Activated gamma-delta T cell treated with Interleukin-2 at 50 U/mL for 16 hours (primary cell): ENCODE measurements at places on chromosomes 6 and 20.

DNA sequence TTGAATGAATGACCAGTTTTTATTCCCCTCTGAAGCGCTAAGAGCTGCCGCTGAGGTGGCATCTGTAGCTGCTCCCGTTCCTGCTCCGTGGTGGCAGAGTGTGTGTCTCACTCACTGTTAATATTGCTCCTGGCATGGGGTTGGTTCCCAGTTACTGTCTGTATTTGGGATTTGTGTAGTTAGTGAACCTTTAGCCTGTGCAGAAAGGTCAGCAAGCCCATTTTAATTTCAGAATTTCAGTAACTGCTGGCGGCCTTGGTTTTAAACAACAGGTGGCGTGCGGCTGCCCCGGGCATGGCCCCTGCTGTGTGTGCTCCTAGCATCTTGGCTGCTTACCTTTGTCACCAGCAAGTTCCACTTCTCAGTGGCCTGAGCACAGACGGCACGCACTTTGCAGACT lies 54.1 kb upstream of the SLC22A1 start:
- DNase-seq = no peak

DNA sequence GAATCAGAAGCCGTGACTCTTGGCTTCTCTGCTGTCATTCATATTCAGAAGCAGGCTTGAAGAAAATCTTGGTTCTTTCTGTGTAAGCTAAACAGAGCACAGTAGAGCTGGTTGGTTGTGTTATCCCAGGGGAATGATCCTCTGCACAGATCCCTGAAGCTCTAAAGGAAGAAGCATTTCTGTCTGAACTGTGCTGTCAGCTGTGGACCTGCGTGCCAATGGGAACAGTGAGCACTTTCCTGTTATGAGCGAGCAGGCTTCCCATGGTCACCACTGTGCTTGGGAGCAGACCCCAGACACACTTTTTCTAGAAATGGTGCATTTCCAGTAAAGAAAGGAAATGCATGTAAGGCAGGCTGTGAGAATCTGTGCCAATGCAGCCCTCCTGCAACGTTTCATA lies 490.2 kb downstream of the EPM2A start:
- no peak for DNase-seq

- no peak for DNase-seq
These were observed 230.7 kb upstream of the MARCKS start for GRCh38 chr6:113626475-113626874.

DNA sequence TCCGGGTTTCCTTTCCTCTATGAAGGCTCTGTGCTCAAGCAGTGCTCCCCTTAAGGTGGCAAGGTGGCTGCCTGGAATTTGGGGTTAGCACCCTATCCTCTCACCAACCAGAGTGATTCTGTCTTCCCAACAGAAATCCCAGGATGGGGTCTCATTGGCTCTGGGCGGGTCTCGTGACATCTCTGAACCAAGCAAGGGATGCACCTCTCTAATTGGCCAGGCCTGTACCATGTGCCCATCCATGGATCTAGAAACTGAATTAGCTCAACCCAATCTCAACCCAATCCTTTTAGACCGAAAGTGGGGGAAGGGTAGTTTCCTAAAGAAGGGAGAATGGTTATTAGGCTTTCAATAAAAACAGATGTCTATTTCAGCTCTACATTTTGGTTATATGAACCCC lies 17.6 kb upstream of the MBOAT1 start:
- DNase-seq = no peak

DNA sequence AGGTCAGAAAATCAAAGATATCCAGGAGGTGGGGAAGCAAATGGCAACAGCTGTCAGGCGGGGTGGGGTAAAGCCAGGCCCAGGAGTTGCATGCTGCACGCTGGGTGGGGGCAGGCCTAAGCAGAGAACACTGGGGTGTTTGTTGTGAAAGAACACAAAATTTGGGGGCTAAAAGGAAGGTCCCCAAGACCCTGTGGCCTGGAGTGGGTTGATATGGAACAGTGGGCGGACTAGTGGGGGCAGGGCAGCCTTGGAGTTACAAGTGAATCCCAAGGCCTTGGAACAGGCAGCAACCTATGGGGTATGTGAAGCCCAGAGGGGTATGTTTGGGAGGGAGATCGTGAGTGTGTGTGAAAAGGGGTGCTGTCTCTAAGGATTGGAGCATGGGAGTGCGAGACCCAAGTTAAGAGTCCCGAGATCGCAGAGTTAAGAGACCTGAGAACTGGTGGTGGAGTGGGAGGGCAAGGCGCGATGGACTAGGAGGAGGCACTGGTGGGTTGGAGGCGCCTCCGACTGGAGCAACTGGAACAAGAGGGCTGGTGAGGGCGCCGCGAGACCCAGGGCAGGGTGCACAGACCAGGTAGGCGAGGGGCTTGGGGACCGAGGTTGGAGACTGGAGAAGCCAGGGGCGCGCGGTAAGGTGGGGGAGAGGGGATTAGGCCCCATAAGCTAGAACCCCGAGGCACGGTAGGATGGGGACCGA lies 658 bp downstream of the CUL7 start:
- DNase-seq = no peak

DNA sequence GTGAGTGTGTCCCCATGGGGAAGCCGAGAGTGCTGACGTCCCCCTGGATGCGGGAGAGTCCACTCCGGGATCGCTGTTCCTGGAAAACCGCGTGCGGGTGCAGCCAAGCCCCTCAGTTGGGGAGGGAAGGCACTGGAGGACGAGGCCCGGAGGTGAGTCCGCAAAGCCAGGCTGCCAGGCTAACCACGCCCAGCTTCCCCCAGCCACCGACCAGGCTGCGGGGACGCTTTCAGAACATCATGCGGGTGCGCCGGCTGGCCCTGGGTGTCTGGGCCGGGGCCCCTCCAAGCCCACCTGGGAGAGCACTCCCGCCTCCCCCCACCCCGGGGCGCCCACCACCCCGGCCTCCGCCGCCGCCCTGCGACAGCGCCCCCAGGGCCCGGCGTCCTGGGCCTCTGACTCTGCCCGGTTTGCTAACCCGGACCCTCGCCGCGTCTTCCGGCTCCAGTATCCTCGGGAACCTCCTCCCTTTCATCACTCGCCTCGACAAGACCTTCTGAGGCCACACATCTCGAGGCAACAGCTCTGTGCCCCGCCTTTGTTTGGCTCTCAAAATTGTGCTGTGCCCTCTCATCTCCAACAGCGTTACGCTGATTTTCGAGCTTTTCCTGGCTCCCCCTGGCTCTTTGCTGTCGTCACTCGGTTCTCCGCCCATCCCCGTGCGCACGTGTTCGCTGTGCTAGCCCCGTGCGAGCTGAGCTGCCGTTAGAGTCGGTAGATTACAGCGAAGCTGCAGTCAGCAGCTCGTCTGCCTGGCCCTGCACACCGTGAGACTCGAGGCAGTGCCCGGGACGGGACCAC lies 47.1 kb upstream of the ENTPD6 start:
- peak; percentile 51 for DNase-seq

GRCh38 chr6:47094241-47094925 lies 52.3 kb upstream of the ADGRF1 start:
- no peak for DNase-seq

- DNase-seq = no peak
These were observed 172.3 kb downstream of the OGFRL1 start for GRCh38 chr6:71460933-71461332.

- no peak for DNase-seq
These were observed 39.0 kb upstream of the PTPN1 start for GRCh38 chr20:50471231-50471630.

DNA sequence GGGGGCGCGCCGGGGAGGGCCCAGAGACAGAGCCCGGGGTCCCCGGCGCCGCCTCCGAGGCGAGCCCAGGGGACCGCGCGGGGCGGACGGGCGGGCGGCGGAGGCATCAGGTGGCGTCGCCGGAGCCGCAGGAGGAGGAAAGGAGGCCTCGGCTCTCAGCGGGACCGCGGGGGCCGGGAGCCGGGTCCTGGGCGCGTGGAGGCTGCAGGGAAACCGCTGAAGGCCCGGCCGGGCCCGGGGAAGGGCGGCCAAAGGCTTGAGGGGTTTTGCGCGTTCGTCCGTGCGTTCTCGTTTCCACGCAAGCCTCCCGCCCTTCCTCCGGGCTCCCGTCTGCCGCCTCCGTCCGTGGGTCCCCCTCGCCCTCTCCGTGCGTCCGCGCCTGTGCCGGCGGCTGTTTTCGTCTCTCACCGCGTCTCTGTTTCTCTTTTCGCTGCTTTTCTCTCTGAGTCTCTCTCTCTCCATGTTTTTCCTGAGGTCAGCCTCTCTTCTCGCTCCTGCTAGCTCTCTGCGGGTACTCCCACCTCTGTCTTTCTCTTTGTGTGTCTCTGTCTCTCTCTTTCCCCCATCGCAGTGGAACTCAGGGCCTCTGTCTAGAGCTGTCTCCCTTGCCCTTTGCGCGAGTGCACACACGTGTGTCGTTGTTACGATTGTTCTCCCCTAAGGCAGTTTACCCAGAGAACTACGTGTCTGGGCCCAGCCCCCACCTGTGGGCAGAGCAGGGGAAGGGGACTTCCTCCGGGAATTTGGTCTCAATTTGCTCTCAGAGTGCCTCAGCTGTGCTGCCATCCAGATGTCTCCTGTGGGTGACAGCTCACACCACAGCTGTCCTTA lies 2.1 kb downstream of the IRF4 start:
- no peak for DNase-seq

DNA sequence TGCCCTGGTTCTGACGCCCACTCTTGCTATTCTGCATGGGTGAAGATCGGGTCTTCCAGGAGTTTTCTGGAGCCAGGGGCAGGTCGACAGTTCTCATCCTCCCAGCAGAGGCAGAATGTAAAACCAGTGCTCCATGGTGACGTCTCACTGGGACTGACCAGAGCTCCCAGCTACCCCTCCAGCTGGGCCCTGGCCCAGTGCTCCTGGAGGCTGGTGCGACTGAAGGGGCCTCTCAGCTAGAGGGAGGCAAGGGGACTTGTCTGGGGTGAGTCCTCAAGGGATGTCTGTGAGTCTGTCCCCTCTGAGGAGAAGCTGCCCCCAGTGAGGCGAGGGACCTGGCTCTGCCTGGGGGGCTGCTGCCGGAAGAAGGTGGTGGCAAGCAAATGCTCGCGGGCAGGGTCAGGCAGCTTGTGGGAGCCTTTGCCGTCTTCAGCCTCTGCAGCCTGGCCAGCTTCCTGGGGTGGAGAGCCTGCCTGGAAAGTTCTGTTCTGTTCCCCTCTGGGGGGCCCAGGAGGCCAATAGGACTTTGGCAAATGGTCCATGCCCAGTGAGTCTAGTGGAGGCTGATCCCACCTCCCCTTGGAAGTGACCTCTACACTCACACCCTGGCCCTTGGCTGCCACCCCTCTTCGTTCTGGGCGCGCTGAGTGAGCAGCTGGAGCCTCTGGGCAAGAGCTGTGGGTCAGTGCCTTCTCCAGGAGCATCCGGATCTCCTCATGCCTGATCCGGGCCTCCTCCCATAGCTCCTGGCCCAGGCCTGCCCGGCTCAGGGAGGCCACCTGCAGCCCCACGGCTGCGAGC lies 47.5 kb downstream of the KIAA1755 start:
- DNase-seq = no peak

DNA sequence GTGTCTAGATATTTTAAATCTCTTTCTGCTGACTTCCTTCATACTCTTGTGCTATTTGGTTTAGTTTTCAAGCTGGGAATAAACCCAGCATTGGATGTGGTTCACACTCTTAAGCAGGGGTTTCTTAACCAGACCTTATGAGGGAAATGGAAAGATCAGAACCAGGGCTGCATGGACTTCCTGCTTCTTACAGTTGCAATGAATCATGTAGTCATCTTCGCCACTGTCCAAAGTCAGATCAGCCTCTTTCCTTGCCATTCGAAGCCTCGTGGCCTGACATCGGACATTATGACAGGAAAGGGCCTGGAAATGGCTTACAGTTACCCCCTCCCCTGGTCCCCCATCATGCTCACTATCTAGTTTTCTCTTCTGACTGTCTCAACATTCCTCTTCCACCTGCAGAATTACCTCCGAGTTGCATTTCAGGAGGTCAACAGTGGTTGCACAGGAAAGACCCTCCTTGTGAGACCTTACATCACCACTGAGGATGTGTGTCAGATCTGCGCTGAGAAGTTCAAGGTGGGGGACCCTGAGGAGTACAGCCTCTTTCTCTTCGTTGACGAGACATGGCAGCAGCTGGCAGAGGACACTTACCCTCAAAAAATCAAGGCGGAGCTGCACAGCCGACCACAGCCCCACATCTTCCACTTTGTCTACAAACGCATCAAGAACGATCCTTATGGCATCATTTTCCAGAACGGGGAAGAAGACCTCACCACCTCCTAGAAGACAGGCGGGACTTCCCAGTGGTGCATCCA lies 16.8 kb upstream of the NAA20 start:
- no peak for DNase-seq

GRCh38 chr20:47735412-47736400 lies 49.6 kb downstream of the SULF2 start:
- no peak for DNase-seq

DNA sequence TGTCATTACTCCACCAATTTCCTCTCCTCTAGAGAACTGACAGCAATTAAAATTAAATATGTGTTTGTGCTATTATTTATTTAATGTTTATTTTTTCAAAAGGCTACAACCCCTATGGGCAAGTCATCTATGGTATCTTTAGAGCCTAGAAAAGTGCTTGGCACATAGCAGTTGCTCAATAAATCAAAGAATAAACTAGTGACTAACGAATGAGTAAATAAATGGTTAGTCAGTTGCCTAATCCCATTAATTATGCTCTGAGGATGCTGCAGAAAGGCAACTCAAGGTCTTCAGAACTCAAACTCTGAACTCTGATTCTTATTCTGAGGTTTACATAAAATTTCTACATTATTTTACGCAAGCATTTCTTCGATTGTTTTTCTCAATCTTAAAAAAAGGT lies 193.0 kb upstream of the TSHZ2 start:
- DNase-seq = no peak

- no peak for DNase-seq
These were observed 26.6 kb downstream of the SLC17A4 start for GRCh38 chr6:25781134-25781533.

- no peak for DNase-seq
These were observed 66.3 kb downstream of the NCOA3 start for GRCh38 chr20:47568019-47568418.

DNA sequence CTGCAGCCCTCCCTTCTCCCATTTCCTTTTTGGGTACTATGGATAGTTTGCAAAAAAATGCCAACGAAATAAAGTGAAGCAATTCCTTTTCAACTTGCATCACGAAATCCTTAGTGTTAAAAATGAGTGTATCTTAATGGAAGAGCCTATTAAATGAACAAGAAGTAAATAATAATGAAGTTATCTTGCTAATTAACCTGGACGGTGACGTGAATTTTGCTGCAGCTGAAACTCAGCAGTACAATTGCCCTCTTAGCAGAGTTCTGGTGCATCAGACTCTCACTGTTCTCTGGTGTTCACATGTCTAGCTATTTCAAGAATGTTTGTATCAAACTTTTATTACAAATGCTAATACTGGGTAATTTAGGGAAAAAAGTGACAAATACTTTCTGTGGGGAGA lies 119.7 kb upstream of the HDAC2 start:
- no peak for DNase-seq

GRCh38 chr6:84768442-84769174 lies 4.2 kb upstream of the TBX18 start:
- no peak for DNase-seq

GRCh38 chr6:26196846-26197635 lies 109.8 kb downstream of the HFE start:
- peak; percentile 74 for DNase-seq

GRCh38 chr6:50610562-50610961 lies 102.8 kb upstream of the TFAP2D start:
- DNase-seq = no peak
